Endodermal cell (in vitro differentiated cells): ENCODE measurements at places on chromosomes 5 and 9. TPM values are rescaled to one million over a fixed set of nuclear protein-coding genes. Genes with fewer than 3 reads are reported as not detected.
A peak's percentile ranks its signal among the peaks of the same experiment; 100 is the strongest.

Gene PTCH1
- total RNA-seq, result 32.9 and 33.0 TPM in 2 replicates

Gene CDC20B
- total RNA-seq, result 0.16 to 0.20 TPM in 2 of 3 replicates, not detected in the other

Gene STPG3
- 0.35 TPM in 1 of 3 replicates, not detected in the others for total RNA-seq

Gene GABRA1
- 0.33 TPM in 1 of 2 replicates, not detected in the other for total RNA-seq

Gene KIF3A
- total RNA-seq, result 17.0 and 19.6 TPM in 2 replicates

Gene MRPL36
- total RNA-seq, result 16.2 to 50.3 TPM (median 44.0 TPM) in 3 replicates

Gene IL31RA
- total RNA-seq, result not detected in 3 replicates

Gene RPL35
- total RNA-seq, result 1,522 to 1,578 TPM (median 1,526 TPM) in 3 replicates

Gene APBB3
- total RNA-seq, result 34.2 and 41.4 TPM in 2 replicates

Gene PDE6A
- 0.07 to 0.15 TPM (median 0.09 TPM) in 3 replicates for total RNA-seq

Gene P4HA2
- total RNA-seq, result 18.9 to 172 TPM (median 19.6 TPM) in 3 replicates

Gene DMRT3
- total RNA-seq, result not detected in 3 replicates

Gene SPINK6
- not detected in 3 replicates for total RNA-seq

Gene GAS1
- total RNA-seq, result 5.1 to 6.7 TPM (median 6.3 TPM) in 3 replicates

DNA sequence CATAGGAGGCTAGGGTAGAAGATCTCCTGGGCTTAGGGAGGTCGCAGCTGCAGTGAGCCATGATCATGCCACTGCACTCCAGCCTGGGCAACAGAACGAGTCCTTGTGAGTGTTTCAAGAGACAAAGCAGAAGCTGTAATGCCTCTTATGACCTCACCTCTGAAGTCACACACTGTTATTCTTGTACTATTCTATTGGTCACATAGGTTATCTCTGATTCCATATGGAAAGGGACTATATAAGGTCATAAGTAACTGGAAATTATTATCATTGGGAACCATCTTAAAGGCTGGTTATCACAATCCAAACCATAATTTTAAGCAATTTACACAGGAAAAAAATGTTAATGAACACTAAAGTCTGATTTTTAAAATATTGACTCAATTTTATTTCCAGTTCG lies 17.9 kb upstream of the AFF4 start:
- H3K4me1 ChIP-seq, result no peaks in the 10 kb centered on the region
- no peaks in the 10 kb centered on the region for H3K27me3 ChIP-seq
- H3K27ac ChIP-seq, result no peak overlapping the region
- no peak overlapping the region for H3K4me3 ChIP-seq
- DNase-seq, result no peak

GRCh38 chr5:133749331-133749985 lies 137.1 kb upstream of the FSTL4 start:
- H3K4me1 ChIP-seq, result peaks cover 4% of the 10 kb centered on the region
- H3K4me3 ChIP-seq, result no peak overlapping the region
- peak; percentile 27 for DNase-seq
- H3K36me3 ChIP-seq, result no peaks in the 10 kb centered on the region
- no peaks in the 10 kb centered on the region for H3K27me3 ChIP-seq
- H3K27ac ChIP-seq, result no peak overlapping the region

GRCh38 chr5:142894749-142895148 lies 124.6 kb downstream of the ARHGAP26 start:
- DNase-seq, result no peak
- no peak overlapping the region for H3K27ac ChIP-seq
- no peaks in the 10 kb centered on the region for H3K36me3 ChIP-seq
- no peak overlapping the region for H3K4me3 ChIP-seq

- H3K4me1 ChIP-seq, result no peaks in the 10 kb centered on the region
- no peaks in the 10 kb centered on the region for H3K36me3 ChIP-seq
- no peak overlapping the region for H3K4me3 ChIP-seq
- DNase-seq, result no peak
Observed at GRCh38 chr5:156328161-156328560, 1.2 kb downstream of the SGCD start.

DNA sequence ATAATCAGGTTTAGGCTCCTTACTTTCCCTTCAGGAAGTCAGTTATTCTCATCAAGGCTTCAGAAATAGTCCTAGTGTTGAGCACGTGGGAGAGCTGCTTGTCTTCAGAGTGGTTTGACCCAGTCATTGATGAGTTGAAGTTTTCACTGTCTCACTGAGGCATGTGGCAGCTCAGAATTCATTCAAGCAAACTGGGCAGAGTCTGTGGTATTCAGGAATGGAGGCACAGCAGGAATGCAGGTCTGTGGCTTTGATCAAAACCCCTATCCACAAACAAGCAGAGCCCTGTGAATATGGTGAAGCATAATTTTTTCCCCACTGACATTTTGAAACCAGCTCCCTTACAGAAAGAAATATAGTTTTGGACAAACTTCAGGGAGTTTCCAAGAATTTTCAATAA lies 207.3 kb downstream of the CD180 start:
- no peaks in the 10 kb centered on the region for H3K27me3 ChIP-seq
- H3K4me1 ChIP-seq, result no peaks in the 10 kb centered on the region
- peak; percentile 60 for DNase-seq
- H3K36me3 ChIP-seq, result no peaks in the 10 kb centered on the region
- no peak overlapping the region for H3K27ac ChIP-seq

GRCh38 chr5:179208706-179209358 lies 136.4 kb downstream of the ADAMTS2 start:
- H3K4me3 ChIP-seq, result no peak overlapping the region
- no peak overlapping the region for H3K27ac ChIP-seq
- no peaks in the 10 kb centered on the region for H3K4me1 ChIP-seq
- no peak for DNase-seq
- no peaks in the 10 kb centered on the region for H3K36me3 ChIP-seq

GRCh38 chr9:5910413-5911057 lies 19.8 kb downstream of the MLANA start:
- DNase-seq, result no peak
- no peak overlapping the region for H3K27ac ChIP-seq
- H3K4me3 ChIP-seq, result no peak overlapping the region
- H3K27me3 ChIP-seq, result no peaks in the 10 kb centered on the region

DNA sequence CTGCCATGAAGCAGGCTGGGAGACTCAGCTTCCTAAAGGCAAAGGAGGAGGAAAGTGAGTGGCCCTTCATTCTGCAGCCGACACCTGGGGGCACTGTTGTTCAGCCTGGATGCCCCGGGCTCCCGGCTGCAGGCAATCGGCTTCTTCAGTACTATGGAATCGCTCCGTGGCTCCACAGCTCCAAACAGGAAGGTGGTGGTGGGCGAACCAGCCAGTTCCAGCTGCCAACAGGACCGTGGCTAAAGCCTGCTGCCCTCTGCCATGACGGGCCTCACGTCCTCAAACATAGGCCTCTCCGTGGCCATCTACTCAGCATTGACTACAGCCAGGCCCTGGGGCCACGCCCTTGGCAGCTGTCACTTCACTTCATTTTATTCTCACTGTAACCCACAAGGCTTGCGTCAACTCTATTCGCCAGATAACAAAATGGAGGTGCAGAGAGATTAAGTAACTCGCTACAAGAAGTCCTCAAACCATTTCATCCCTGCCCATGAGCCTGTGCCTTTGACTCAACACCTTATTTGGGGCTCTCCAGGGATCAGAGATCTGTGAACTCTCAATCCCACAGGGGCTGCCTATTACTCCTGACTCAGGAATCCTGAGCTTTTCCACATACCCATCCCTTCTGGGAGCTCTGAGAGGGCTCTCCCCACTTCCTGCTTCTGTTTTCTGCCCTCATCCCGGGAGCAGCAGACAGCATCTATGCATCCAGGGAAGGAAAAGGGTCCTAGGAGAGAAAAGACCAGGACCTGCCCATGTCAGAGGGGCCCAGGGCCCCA lies 38.0 kb downstream of the PAX5 start:
- DNase-seq, result peak; percentile 95
- H3K36me3 ChIP-seq, result no peaks in the 10 kb centered on the region
- H3K4me3 ChIP-seq, result no peak overlapping the region
- H3K4me1 ChIP-seq, result no peaks in the 10 kb centered on the region
- peaks cover 53% of the 10 kb centered on the region for H3K27me3 ChIP-seq

GRCh38 chr5:1777281-1778137 lies 22.1 kb downstream of the MRPL36 start:
- DNase-seq, result peak; percentile 38
- H3K27me3 ChIP-seq, result no peaks in the 10 kb centered on the region
- H3K36me3 ChIP-seq, result no peaks in the 10 kb centered on the region
- H3K4me1 ChIP-seq, result no peaks in the 10 kb centered on the region
- no peak overlapping the region for H3K27ac ChIP-seq
- no peak overlapping the region for H3K4me3 ChIP-seq

- peaks cover 66% of the 10 kb centered on the region for H3K36me3 ChIP-seq
- H3K4me1 ChIP-seq, result peaks cover 13% of the 10 kb centered on the region
- peak overlapping the region; percentile 20 for H3K27ac ChIP-seq
- no peak overlapping the region for H3K4me3 ChIP-seq
- no peak for DNase-seq
Observed at GRCh38 chr5:135391869-135392255, 7.2 kb downstream of the MACROH2A1 start.

DNA sequence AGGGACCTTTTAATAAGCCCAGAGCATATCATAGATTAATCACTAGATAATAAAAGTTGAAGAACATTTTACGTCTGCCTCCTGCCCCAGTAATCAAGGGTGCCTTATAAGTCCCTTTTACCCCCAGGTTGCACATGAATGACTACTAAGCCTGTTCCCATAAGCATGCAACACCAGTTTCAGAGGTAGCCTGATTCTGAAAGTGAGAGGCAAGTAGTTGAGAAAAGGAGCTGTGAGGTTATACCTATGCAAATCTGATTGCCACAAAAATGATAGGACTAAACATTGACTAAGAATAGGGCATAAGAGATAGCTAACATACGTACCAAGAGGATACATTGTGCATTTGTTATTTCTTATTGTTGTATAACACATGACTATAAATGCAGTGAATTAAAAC lies 681.9 kb downstream of the ISL1 start:
- DNase-seq, result no peak
- no peaks in the 10 kb centered on the region for H3K36me3 ChIP-seq
- H3K4me3 ChIP-seq, result no peak overlapping the region
- H3K27ac ChIP-seq, result no peak overlapping the region

DNA sequence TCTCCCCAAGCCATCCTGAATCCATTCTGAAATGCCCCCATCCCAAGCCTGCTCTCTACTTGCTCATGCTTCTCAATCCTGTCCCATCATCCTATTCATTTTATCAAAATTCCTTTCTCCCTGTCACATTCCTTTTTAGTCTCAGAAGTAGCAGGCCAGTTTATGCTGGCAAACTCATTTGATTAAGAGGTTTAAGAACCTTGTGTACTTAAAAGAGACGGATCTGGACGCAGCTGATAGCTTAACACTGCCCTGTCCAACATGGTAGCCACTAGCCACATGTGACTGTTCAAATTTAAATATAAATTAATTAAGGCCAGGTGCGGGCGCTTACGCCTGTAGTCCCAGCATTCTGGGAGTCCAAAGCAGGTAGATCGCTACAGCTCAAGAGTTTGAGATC lies 5.6 kb upstream of the KCNV2 start:
- H3K4me3 ChIP-seq, result no peak overlapping the region
- no peaks in the 10 kb centered on the region for H3K27me3 ChIP-seq
- H3K36me3 ChIP-seq, result no peaks in the 10 kb centered on the region

- H3K27ac ChIP-seq, result no peak overlapping the region
- H3K4me3 ChIP-seq, result no peak overlapping the region
- no peaks in the 10 kb centered on the region for H3K4me1 ChIP-seq
- no peaks in the 10 kb centered on the region for H3K27me3 ChIP-seq
Observed at GRCh38 chr5:41748631-41749030, 121.6 kb downstream of the OXCT1 start.

DNA sequence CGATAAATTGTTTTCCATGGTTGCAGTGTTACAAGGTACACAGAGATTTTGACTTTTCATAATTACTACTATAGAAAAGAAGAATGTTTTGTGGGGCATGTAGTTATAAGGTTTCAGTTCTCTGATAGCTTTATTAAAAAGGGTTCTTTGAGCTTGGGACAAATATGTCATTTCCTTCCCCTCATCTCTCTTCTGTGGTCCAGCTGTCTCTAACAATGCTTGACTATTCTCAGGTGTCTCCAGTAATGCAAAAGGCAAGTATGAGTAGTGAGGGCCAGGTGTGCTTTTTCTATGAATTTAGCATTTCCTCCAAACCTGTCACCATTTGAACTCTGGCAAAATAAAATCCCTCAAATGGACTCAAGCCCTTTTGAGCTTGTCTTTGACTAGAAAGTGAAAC lies 84.3 kb downstream of the SLF1 start:
- H3K4me1 ChIP-seq, result peaks cover 6% of the 10 kb centered on the region
- no peak overlapping the region for H3K4me3 ChIP-seq
- peaks cover 34% of the 10 kb centered on the region for H3K36me3 ChIP-seq
- no peaks in the 10 kb centered on the region for H3K27me3 ChIP-seq
- no peak for DNase-seq

GRCh38 chr5:165231821-165232508 lies 1726.5 kb downstream of the MAT2B start:
- no peak for DNase-seq
- no peak overlapping the region for H3K27ac ChIP-seq
- no peaks in the 10 kb centered on the region for H3K36me3 ChIP-seq
- H3K4me3 ChIP-seq, result no peak overlapping the region
- no peaks in the 10 kb centered on the region for H3K27me3 ChIP-seq

- peaks cover 13% of the 10 kb centered on the region for H3K4me1 ChIP-seq
- H3K4me3 ChIP-seq, result no peak overlapping the region
- no peaks in the 10 kb centered on the region for H3K36me3 ChIP-seq
- H3K27ac ChIP-seq, result no peak overlapping the region
- DNase-seq, result peak; percentile 53
Observed at GRCh38 chr9:133528876-133529241, 4.1 kb upstream of the MYMK start.

- H3K27me3 ChIP-seq, result no peaks in the 10 kb centered on the region
- no peaks in the 10 kb centered on the region for H3K4me1 ChIP-seq
- H3K27ac ChIP-seq, result no peak overlapping the region
- no peaks in the 10 kb centered on the region for H3K36me3 ChIP-seq
- no peak for DNase-seq
- no peak overlapping the region for H3K4me3 ChIP-seq
Observed at GRCh38 chr5:64570395-64570996, 64.7 kb downstream of the RGS7BP start.

DNA sequence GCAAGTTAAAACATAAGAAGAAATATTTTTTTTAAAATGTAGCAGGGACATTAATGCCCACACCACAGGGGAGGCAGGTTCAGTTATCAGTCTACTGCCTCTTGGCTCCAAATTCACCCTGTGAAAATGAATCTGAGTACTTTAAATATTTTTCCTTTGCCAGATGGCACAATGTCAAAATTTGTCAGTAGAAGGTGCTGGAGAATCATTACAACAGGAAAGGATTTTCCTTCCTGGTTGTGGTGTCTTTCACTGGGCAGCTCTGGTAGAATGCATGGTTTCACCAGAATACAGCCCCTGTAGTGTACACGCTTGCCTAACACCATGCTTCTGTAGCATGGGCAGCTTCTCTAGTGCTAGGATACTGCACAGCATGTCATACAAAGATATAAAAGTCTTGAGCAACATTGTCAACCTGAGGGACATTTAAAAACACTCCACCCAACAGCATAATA lies 9.7 kb upstream of the SREK1 start:
- H3K4me1 ChIP-seq, result no peaks in the 10 kb centered on the region
- no peak for DNase-seq
- no peak overlapping the region for H3K27ac ChIP-seq
- H3K27me3 ChIP-seq, result no peaks in the 10 kb centered on the region
- H3K36me3 ChIP-seq, result no peaks in the 10 kb centered on the region

- H3K27me3 ChIP-seq, result no peaks in the 10 kb centered on the region
- H3K27ac ChIP-seq, result no peak overlapping the region
- no peak for DNase-seq
- H3K36me3 ChIP-seq, result no peaks in the 10 kb centered on the region
- H3K4me3 ChIP-seq, result no peak overlapping the region
Observed at GRCh38 chr5:151868451-151868850, 56.2 kb downstream of the GLRA1 start.
